Activated T-helper 1 cell treated with anti-CD3 and anti-CD28 coated beads, Interleukin-2, amount 50 U/mL, for 16 hours (primary cell): ENCODE measurements at places on chromosomes 2 and 18.

- DNase-seq, result no peak
Measured at GRCh38 chr2:15693382-15693781, 101.7 kb downstream of the DDX1 start.

- DNase-seq, result no peak
Measured at GRCh38 chr2:85999061-85999831, 106.4 kb downstream of the POLR1A start.

DNA sequence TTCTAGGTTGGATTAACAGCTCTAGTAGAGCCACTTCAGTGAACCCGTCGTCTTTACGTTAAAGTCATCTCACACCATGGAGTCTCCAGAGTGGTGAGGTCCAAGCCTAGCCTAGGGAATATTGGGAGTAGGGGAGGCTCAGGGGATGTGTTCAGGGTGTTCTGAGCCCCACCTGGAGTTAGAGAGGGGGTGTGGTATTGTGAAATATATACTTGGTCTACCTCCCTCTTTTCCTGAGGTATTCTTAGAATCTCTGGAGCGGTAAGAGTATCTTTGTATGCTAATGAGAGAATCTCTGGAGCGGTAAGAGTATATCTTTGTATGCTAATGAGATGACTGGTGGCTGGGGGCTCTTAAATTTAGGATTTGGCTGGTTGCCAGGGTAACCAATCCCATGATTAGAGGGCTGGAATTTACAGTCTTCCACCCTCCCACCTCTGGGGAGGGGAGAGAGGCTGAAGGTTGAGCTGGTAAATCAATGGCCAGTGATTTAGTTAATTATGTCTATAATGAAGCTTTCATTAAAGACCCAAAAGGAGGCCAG, 69.5 kb downstream of the INPP4A start:
- DNase-seq, result no peak

GRCh38 chr2:143429932-143430679, 300.9 kb downstream of the ARHGAP15 start:
- no peak for DNase-seq

GRCh38 chr2:45069684-45070083, 60.4 kb upstream of the SIX2 start:
- DNase-seq, result no peak

- no peak for DNase-seq
Measured at GRCh38 chr2:190599073-190599472, 49.8 kb upstream of the NAB1 start.

- no peak for DNase-seq
Measured at GRCh38 chr2:192267484-192267883, 72.8 kb upstream of the TMEFF2 start.

GRCh38 chr2:239650674-239651073, 249.9 kb upstream of the HDAC4 start:
- DNase-seq, result no peak

DNA sequence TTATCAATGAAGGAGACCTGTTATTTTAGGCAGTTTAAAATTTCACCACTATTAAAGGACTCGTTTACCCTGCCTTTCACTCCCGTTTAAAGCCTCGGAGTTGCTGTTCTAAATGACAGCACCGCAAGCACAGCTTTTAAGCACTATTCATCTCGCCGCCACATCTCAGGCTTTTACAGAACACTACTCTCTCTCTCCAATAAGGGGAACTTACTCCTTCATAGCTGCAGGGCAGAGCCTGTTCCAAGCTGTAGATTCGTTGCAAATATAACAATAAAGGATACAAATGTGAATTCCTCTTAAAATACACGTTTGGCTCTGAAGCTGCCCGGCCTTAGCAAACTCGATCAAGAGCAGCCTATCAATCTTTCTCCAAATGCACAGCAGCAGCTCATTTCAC, 271.8 kb downstream of the ZNF521 start:
- DNase-seq, result no peak

GRCh38 chr2:72032481-72033041, 115.1 kb downstream of the CYP26B1 start:
- no peak for DNase-seq

DNA sequence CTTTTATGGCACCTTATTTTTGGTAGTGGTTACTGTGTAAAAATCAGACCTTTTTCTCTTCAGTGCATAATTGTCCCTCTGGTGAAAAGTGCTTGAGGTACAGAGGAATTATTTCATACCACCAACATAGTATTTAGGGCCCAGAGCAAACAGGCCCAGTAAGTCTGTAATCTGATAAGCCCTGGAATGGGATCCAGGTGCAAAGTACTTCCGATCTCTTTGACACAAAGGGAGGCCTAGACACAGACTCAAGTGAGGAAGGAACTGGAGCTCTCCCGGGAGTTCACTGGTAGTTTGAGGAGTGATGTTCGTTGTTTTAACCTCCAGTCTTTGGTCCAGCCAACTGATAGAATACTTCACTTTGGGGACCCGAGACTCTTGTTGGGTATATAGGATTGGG, 57.4 kb downstream of the RAB31 start:
- DNase-seq, result no peak

GRCh38 chr18:8623549-8624106, 14.4 kb downstream of the RAB12 start:
- DNase-seq, result no peak

- no peak for DNase-seq
Measured at GRCh38 chr2:59149271-59149670, 908.1 kb upstream of the FANCL start.

- DNase-seq, result no peak
Measured at GRCh38 chr2:8544171-8544785, 137.6 kb upstream of the ID2 start.

DNA sequence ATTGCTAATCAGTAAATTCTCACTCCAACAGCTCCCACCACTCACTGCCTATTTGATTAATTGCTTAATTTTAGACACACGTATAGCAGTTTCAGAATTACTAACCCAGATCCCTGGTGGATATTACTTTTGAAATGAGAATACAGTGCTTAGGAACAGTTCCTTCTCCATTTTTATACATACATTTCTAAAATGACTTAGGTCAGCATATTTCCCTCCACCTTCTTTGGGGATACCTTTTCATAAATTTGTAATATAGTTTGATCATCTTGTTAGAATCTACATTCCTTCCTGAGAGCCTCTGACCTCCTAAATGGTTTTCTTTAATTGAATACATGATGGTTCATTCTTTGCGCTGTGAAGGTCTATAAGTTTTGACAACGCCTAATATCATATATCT, 279.8 kb upstream of the NETO1 start:
- no peak for DNase-seq

DNA sequence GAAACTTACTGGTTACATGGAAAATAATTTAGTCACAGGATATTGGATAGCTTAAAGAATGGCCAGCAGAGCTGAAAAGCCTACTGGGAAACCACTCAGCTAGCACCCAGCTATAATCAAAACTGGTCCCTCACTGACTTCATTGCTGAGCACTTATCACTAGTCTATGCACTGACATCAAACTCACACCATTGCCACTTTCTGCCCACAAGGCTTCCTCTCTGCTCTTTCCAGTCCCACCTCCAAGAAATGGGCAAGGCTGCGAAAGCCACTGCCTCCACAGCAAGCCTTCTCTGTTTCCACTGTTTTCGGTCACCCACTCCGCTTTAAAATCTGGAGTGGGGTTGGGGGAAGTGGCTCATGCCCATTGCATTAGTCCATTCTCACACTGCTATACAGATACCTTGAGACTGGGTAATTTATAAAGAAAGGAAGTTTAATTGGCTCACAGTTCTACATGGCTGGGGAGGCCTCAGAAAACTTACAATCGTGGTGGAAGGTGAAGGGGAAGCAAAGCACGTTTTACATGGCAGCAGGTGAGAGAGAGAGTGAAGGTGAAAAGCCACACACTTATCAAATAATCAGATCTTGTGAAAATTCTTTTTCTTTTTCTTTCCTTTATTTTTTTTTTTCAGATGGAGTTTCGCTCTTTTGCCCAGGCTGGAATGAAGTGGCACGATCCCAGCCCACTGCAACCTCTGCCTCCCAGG, 77.0 kb upstream of the CERS6 start:
- DNase-seq, result no peak

GRCh38 chr18:77063260-77063659, 69.3 kb downstream of the MBP start:
- peak; percentile 54 for DNase-seq

DNA sequence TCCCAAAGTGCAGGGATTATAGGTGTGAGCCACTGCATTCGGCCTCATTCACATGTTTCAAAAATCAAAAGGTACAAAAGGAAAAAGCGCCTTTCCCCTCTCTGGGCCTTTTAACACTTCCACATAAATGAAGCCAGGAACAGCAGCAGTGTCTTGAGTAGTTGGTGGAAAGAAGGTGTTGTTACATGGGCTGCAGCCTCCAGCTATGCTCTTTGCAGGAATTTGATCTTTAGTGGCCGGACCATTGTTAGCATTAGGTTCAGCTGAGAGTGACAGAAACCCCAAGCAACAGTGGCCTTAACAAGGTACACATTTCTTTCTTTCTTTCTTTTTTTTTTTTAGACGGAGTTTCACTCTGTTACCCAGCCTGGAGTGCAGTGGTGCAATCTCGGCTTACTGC, 59.1 kb downstream of the HS6ST1 start:
- DNase-seq, result no peak

DNA sequence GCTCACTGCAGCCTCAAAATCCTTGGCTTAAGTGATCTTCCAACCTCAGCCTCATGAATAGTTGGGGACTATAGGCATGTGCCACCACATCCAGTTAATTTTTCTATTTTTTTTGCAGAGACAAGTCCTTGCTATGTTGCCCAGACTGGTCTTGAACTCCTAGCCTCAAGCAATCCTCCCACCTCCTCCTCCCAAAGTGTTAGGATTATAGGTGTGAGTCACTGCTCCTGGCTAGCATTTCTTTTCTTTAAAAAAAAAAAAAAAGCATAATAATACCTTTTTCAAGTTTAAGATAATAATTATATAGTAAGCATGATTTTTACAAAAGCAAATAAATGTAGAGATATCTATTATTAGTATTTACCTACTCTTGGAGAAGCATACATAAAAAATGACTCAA, 36.1 kb downstream of the PPP4R1 start:
- DNase-seq, result no peak

DNA sequence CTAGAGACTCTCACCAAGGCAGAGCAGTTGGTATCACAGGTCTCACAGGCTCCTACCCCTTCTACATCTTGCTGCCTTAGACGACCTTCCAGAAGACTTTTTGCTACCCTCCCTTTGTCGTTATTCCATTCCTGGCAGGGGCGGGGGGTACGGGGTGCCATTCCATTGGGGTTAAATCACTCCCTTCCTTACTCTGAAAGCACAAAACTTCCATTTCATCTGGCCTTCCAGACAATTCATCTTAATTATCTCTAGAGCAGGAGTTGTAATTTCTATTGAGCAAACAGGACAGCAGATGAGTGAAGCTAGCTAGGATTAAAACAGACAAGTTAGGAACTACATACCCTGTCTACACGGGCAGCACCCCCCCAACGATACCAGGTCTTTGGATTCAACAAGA, 276.2 kb upstream of the TANK start:
- DNase-seq, result no peak

- DNase-seq, result no peak
Measured at GRCh38 chr2:54052825-54053718, 62.3 kb upstream of the ACYP2 start.

GRCh38 chr18:23864624-23865023, 149.9 kb upstream of the TTC39C start:
- DNase-seq, result no peak

DNA sequence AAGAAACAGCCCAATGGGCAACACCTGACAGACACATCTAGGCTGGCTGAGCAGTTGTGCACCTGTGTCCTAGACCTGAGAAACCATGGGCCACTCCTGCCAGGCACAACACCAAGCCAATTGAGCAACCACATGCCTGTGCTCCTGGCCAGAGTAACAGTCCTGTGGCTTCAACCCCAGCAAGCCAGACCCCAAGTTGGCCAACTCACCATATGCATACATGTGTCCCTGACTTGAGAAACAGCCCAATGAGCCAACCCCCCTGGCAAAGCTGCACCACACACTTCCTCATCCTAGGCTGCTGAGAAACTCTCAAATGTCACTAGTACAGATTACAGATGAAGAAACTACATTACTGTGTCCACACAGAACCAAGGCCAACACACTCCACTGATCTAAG, 36.6 kb downstream of the USP34 start:
- DNase-seq, result no peak

DNA sequence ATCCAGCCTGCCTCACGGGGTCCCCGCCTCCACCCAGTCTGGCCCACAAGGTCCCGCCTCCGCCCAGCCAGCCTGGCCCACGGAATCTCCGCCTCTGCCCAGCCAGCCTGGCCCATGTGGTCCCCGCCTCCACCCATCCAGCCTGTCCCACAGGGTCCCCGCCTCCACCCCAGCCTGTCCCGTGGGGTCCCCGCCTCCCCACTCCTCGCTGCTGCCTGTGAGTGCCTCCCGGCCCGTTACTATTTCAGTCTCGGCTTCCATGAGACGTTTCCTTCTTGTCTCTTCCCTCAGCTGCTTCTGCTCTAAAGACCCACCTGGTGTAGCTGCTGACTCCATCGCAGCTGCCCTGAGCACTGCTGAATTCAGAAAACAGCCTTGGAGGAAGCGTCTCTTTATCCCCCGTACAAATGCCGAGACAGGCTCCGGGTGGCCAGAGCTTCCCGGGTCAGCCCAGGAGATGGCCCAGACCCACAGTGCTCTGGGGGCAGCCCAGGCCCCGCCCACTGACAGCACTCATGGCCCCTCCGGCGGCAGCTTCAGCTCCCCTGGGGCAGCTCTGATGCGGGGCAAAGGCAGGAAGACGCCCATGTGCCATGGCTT, 69.8 kb downstream of the NFATC1 start:
- DNase-seq, result no peak

GRCh38 chr18:3005462-3005861, 7.5 kb downstream of the LPIN2 start:
- no peak for DNase-seq

DNA sequence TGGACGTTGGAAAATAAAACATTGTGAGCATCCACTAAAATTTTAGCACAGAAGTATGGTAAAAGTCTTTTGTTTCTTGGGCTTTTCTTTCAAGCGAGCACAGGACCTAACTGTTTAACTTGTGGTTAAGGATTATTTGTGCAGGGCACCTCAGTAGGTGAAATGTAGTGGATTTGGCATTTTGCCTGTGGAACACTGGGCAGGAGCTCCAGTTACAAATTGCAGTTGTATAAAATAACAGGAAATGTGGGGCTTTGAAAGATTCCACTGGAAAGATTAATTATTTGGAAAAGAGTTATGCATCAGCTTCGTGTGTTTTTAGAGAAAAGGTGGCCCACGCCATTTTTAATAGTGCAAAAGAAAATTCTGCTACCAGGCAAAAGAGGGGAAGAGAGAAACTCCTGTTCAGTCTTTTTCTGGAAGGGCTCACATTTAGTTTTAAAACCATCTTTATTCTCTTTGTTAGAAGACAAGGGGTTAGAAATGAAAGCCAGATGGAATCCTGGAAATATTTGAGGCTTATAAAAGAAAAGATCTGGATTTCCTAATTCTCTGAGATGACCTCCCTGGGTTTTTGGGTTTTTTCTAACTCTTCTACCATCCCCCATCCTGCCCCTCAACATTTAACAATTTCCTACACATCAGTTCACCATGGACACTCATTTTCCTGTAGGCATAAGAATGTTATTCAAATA, 144.3 kb upstream of the SERTAD2 start:
- DNase-seq, result no peak

DNA sequence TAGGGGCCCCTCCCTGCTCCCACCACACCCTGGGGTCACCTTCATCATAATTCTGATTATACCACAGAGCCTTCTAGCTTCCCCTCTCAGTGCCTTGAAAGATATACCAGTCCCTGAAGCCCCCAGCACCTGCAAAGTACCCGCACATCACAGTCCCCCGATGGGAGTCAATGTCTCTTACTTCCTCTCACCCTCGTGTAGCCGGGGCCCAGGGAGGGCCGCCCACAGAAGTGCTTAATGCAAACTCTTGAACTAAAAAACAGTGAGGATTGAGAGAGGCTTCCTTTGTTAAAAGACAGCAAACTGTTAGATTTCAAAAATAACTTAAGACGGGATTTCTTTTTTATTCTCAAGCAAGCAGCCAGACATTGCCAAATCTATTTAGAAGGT, 76.5 kb downstream of the SFXN5 start:
- DNase-seq, result no peak
